ENCODE measurements at places on chromosomes 11 and 22.
A peak's percentile ranks its signal among the peaks of the same experiment; 100 is the strongest.

GRCh38 chr11:66287889-66288670 is 863 bp downstream of the YIF1A start:
- no peak for DNase-seq

- DNase-seq, result no peak
These were observed 32.6 kb upstream of the PRAME start for GRCh38 chr22:22591348-22592299.

DNA sequence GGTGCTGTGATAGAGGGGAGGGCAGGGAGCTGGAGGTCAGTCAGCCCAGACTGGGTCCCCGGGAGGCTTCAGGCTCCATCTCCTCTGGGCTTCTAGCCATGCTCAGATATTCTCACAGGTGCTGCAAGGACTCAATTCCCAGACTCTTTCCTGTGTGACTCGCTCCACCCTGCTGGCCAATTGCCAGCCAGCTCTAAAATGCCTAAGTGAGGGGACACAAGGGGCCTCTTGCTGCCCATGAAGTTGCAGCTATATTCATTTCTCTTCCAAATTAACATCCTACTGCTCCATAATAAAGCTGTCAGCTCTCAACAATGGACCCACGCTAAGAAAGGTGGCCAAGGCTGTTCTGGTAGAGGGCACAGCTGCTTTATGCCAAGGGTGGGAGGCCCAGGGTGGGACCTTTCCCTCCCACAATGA is 101.5 kb downstream of the PLEKHA7 start:
- DNase-seq, result no peak

- DNase-seq, result no peak
These were observed 3.3 kb downstream of the PITPNM1 start for GRCh38 chr11:67501854-67502253.

- peak; percentile 89 for DNase-seq
These were observed 4.6 kb upstream of the GALR3 start for GRCh38 chr22:37818409-37819104.

DNA sequence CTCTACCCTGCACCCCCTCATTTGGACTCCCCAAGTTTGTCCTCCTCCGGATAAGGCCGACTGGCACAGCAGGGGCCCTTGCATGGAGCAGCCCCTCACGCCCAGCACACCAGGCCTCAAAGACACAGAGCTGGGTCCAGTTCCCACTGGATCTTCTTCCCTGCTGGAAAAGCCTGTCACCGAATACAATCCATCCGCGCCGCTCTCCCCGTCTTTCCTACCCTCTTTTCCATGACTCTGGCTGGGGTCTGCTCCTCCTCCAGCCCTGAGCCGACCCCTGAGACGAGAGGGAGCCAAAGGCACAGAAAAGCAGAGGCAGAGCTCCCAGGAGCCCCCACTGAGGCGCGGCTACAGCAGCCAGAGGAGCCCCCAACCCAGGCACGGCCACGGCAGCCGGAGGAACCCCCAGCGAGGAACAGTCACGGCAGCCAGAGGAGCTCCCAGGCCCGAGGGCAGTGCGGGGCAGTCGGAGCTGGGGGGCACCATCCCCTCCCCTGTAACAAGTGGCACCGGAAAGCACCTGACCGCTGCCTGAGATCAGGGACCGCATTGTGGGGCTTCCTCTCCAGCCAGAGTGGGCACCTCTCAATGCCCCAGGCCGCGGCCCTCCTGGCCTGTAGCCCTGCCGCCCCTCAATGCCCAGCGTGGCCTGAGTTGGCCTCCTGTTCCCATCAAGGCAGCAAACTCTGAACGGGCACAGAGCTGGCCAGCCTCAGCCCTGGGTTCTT is 12.0 kb downstream of the ALG12 start:
- DNase-seq, result no peak

DNA sequence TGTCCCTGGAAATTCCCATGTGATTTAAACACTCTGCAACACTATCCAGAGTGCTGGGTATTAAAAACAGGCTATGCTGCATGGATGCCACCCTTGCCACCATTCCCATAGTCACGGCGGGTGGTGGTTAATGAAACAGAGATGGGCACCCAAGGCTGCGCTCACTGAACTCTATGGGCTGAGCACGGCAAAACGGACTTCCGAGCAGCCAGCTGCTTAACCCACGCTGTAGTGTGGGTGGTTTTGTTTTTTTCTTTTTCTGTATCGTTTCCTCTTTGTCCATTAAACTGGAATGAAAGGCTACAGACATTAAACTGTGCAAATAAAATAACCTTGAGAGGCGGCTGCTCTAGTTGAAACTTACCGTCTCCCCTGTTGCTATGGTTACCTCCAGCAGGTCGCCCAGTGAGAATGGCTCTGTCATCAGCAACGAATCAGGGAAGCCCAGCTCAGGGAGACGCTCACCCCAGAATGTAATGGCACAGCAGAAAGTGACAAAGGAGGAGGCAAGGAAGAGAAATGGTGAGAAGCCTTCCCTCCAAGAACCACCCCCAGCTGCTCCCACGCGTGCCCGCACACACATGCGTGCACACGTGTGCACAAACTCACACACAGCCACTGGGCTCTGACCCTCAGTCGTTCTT is 102.1 kb downstream of the C11orf91 start:
- DNase-seq, result no peak

- no peak for DNase-seq
These were observed 21.6 kb upstream of the BBOX1 start for GRCh38 chr11:27018902-27019529.

DNA sequence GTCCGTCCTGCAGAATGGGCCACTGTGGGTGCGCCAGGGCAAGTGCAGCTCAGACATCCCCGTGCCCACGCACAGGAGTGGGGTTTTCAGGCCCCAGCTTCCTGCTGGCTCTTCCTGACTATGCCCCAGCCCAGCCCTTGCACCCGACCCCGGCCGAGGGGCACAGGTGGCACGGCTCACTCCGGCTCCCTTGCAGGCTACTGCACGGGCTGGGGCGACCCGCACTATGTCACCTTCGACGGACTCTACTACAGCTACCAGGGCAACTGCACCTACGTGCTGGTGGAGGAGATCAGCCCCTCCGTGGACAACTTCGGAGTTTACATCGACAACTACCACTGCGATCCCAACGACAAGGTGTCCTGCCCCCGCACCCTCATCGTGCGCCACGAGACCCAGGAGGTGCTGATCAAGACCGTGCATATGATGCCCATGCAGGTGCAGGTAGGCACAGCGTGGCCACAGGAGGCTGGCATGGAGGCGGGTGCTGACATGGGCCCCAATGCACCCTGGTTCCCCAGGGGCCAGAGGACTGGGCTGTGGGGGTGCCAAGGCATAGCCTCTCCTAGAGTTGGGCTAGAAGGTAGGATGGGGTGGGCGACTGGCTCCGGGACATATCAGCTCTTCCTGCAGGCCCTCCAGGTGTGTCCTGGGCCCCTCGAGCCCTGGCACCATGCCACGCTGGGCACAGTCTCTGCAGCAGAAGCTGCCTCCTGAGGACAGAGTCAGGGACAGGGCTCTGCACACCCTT is 27.7 kb downstream of the MUC2 start:
- no peak for DNase-seq

- DNase-seq, result no peak
These were observed 17.4 kb downstream of the DRD2 start for GRCh38 chr11:113457784-113458183.

GRCh38 chr11:132202621-132203020 is 832.2 kb downstream of the NTM start:
- no peak for DNase-seq

DNA sequence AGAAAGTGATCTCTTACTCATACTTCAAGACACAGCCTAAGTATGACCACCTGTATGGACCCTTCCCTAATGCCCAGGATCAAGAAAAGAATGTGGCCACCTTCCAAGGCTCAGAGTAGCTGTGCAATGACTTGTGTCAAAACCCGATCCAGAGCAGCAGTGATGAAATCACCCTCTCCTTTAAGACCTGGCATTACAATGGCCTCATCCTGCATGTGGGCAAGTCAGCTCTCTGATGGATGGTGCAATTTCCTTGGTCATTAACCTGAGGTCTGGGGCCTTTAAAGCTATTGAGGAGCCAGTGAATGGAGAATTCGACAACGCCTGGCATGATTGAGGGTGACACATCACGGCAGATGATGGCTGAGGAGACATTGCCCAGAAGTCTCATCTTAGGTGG is 9.1 kb upstream of the TUBA8 start:
- no peak for DNase-seq

DNA sequence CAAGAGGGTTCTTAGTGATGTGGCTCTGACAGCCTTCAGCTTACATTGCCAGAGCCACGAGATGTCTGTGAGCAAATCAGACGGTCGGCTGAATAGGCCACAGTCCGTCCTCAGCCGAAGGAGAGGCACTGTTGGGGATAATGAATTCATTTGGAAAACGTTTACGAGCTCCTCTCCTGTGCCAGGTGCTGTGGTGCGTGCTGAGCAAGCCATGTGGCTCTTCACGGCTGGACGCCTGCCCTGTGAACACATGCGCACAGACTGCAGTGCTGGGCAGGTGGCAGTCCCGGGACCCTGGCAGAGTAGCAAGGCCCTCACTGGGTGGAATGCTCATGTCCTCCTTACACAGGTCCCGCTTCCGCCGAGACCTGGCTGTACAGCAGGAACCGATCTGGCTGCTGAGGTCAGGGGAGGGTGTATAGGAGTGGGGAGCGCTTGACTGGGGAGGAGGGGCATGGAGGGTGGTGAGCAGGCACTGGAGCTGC is 6.8 kb downstream of the TBC1D22A start:
- DNase-seq, result peak; percentile 41

- no peak for DNase-seq
These were observed 128.1 kb downstream of the CTTN start for GRCh38 chr11:70526116-70527045.

- no peak for DNase-seq
These were observed 1328.7 kb downstream of the TBC1D22A start for GRCh38 chr22:48091060-48091650.

- DNase-seq, result no peak
These were observed 788.3 kb downstream of the TBC1D22A start for GRCh38 chr22:47550524-47551430.

- DNase-seq, result no peak
These were observed 31.6 kb downstream of the SLC36A4 start for GRCh38 chr11:93166194-93166593.

GRCh38 chr22:47154621-47155081 is 392.2 kb downstream of the TBC1D22A start:
- DNase-seq, result no peak

- no peak for DNase-seq
These were observed 45.6 kb downstream of the OR4D9 start for GRCh38 chr11:59556917-59557348.

DNA sequence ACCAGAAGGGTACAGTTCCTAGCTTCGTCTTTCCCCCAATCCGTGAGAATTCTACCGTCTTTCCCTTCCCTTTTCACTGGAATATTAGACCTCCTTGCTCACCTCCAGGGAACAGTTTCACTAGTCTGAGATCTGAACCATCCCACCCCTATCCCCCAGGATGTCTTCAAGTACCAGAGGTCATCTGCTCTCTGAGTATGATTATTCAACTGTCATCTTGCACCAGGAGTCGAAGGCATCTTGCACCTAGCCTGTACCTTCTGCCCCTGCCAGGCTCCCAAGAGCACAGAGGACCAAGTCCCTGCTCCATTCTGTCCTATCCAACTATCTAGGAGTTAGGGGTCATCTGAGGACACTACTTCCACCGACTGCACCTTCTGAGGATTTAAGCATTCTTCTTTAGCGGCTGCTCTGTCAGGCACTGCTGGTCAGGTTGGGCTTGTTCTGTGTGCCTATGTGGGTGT is 804 bp downstream of the ACER3 start:
- no peak for DNase-seq

- DNase-seq, result peak; percentile 95
These were observed 30.1 kb upstream of the HMOX1 start for GRCh38 chr22:35350539-35351503.

DNA sequence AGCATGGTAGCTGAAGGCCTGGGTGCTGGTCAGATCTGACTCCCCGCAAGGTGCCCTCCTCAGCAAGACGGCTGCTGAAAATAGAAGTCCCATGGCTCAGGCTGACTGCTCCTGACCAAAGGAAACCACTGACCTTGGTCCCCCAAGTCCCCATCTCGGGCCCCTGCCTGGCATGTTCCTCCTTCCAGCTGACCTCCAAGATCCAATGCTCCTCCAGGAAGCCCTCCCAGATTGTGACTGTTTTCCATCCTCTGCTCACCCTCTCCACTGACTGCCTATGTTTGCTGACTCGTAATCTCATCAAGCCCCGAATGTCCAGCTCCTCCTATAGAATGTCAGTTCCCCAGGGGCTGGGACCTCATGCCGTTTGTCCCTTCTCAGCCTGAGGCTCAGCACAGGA is 30.5 kb downstream of the ALX4 start:
- DNase-seq, result no peak

DNA sequence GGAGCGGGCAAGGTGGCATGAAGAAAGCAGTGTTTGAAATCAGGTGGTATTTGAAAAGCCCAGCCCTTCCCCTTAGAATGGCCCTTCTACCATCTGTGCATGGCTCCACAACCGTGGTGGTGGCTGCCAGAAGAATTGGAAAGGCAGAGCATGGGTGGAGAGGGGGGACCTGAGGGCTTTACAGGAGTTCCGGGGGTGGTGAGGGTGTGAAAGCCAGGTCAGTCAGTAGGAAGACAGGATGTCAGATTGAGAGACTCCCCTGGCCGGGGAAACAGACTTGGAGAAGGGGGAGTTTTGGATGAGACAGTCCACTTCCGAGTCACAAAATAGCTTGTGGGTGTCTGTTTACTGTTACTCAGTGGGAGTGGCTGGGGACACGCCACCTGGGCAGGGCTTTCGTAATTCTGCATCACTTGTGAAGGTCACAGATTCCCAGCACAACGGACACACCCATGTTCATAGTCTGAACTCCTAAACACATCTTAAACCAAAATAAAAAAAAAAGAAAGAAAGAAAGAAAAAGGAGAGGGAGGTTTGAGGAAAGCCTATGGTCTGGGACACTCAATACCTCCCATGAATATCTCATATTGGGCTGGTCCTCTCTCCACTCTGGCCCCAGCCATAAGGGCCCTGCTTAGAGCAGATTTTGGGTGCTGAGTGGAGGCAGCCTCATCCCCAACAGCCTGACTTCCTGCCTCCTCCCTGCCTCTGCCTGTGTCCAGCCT is 24.4 kb upstream of the SMIM35 start:
- no peak for DNase-seq

- no peak for DNase-seq
These were observed 127.8 kb downstream of the CHST1 start for GRCh38 chr11:45537614-45538013.

- no peak for DNase-seq
These were observed 61.7 kb downstream of the CHRDL2 start for GRCh38 chr11:74669211-74670160.

GRCh38 chr22:31206896-31207687 is 5.0 kb upstream of the LIMK2 start:
- DNase-seq, result no peak

DNA sequence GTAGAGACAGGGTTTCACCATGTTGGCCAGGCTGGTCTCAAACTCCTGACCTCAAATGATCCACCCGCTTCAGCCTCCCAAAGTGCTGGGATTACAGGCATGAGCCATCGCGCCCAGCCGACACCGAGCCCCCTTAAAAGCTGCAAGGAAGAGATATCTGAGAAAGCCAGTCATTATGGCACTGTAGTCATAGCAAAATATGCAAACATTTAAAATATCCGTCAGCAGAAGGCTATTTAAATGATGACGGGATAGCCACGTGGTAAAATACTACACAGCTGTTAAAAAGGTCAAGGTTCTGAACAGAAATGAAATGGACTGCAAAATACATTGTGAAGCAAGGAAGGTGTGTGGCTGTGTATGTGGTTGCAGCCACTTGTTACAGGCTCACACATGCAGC is 6.4 kb upstream of the CCDC88B start:
- DNase-seq, result no peak

- DNase-seq, result no peak
These were observed 107.3 kb downstream of the ETS1 start for GRCh38 chr11:128480066-128480465.

- DNase-seq, result peak; percentile 3
These were observed 85.6 kb upstream of the PARVA start for GRCh38 chr11:12291766-12292165.

- no peak for DNase-seq
These were observed 5.7 kb downstream of the PATE2 start for GRCh38 chr11:125772834-125773505.
